ENCODE measurements at places on chromosomes 11 and 22. TPM values are rescaled to one million over a fixed set of nuclear protein-coding genes. Genes with fewer than 3 reads are reported as not detected.

MYO18B gene
- 361 TPM for total RNA-seq

GRCh38 chr11:96267496-96268032, 75.4 kb downstream of the MAML2 start:
- DNase-seq: no peak

GRCh38 chr11:44542372-44542771, 23.1 kb upstream of the CD82 start:
- no peak for DNase-seq

- DNase-seq: no peak
Measured at GRCh38 chr11:4466871-4467442, 15.5 kb upstream of the OR52K1 start.

DNA sequence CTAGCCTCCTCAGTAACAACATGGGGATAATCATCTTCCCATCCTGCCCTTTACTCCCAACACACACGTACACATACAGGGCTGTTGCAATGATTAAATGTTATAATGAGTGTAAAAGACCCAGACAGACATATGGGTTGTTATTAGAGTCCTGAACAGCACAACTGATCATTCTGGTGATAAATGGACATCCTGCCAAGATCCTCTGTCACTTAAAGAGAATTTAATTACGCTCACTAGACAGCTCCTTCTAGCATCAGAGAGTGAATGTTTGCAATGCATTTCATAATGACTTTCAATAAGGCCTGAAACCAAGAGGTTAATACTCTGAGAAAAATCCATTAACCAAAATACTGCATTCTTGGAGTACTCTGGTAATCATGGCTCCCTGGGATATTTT, 115.8 kb downstream of the KCNC1 start:
- DNase-seq: no peak

DNA sequence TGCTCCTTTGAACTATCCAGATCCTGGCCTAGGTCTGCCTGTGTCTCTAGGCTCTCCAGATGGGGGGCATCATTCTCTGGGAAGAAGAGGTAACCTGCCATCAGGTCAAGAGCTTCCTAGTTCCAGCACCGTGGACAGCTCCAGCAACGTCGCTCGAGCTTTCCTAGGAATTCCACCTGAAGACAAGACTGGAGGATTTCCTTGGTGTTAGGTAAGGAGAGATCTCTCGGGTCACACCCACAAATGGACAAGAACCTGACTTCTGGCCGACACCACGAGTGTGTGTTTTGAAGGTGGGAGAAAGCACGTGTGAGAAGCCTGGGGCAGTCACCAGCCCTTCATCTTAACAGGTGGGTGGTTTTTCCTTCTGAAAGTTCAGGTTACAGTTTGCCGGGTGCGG, 1.2 kb downstream of the PRG3 start:
- no peak for DNase-seq

NDUFC2 gene
- 187 TPM for total RNA-seq

RIC3 gene
- total RNA-seq: 6.0 TPM

DNA sequence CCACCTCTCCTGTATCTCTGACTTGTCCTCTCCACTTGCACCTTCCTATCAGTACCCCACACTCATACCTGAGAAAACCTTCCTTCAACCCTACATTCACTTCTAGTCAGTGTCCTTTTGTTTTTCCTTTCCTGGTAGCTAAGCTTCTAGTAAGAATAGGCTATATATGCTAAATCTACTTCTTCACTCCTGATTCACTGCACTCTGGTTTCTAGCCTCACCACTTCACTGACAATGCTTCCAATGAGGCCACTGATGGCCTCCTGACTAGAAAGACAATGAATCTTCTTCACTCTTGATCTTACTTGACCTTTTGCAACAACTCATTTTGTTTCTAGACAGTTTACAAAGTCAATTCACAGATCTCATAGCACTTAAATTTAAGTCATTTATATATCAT, 52.0 kb downstream of the RELT start:
- DNase-seq: no peak

DNA sequence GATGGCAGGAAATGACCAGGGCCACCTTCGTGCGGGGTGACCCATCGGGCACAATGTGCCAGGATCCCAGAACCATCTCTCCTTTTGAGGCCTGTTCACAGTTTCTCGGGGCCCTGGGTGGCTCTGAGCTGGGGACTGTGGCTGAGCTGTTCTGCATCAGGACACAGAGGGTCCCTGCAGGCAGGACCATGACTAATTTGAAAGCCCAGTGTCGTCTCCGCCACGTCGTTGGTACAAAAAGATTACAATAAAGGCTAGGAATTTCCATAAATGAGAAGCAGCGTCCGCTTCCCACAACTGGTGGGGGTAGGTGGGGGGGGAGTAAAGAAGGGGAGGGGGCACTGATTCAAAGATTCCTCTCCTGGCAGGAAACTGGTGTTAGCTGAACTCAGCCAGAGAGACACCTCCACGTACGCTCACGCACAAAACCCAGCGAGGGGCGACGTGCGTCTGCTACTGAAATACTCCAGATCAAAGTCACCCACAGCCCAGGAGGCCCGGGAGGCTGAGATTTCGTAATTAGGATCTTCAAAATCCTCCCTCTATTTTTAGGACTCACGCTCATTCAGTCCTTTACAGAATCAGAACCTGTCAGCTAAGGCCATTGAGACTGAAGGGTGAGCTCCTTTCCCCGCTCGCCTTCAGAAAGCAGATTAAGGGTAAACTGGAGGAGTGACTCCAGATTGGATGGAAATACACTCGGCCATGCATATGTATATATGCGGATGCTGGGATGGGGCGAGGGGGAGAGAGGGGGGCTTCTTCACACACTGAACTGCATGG, 11.0 kb downstream of the MN1 start:
- no peak for DNase-seq

AGBL2 gene
- not detected for total RNA-seq

DNA sequence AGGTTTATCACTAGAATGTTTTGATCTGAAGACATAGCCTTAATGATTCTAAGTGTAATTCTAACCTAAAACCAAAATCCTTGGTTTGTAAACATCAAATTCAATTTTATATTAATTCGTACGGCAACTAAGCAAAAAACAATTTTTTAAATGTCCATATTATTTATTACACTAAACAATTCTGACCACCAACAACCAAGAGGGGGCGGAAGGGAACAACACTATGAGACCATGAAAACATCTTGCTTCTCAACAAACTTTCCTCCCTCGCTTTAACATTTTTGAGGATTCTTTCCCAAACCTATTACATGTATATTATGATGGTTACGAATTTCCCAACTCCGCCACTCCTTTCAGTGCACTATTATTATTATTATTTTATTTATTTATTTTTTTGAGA, 6.5 kb upstream of the UCP2 start:
- peak; percentile 3 for DNase-seq

FGF4 gene
- not detected for total RNA-seq

OR8G5 gene
- total RNA-seq: not detected

Measured in gastrocnemius medialis (tissue), 4 donors.